ENCODE measurements at places on chromosomes 16 and 17.

DNA sequence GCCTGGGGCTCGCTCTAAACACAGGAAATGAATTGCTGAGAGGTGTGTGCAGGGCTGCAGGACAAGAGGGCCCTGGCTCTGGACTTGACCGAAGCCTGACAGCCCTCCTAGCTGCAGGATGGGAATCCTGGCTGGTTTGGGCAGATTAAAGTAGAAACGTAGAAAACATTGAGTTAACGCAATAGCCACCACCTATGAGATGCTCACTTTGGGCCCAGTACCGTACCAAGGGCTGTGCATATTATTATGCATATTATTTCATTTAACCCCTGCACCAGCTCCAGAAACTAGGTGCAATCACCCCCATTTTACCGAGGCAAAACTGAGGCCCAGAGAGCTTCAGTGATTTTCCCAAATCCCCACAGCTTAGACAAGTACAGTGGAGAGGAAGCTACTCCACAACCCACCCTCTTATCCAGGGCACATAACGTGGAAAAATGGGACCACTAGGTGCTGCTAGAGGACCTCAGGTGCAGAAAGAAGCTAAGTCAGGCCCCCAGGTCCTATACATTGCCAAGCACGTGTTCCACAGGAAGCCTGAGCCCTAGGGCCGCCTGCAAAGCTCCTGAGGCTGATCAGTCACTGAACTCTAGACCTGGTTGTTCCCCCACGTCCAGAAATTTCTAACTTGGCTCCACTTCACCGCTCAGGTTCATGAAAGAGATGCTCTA is 79.2 kb downstream of the MYH11 start:
- H3K27ac ChIP-seq: peak overlapping the region; percentile 54
- no peak overlapping the region for H3K4me3 ChIP-seq
- H3K4me1 ChIP-seq: peaks cover 5% of the 10 kb centered on the region
- H3K27me3 ChIP-seq: no peaks in the 10 kb centered on the region

DNA sequence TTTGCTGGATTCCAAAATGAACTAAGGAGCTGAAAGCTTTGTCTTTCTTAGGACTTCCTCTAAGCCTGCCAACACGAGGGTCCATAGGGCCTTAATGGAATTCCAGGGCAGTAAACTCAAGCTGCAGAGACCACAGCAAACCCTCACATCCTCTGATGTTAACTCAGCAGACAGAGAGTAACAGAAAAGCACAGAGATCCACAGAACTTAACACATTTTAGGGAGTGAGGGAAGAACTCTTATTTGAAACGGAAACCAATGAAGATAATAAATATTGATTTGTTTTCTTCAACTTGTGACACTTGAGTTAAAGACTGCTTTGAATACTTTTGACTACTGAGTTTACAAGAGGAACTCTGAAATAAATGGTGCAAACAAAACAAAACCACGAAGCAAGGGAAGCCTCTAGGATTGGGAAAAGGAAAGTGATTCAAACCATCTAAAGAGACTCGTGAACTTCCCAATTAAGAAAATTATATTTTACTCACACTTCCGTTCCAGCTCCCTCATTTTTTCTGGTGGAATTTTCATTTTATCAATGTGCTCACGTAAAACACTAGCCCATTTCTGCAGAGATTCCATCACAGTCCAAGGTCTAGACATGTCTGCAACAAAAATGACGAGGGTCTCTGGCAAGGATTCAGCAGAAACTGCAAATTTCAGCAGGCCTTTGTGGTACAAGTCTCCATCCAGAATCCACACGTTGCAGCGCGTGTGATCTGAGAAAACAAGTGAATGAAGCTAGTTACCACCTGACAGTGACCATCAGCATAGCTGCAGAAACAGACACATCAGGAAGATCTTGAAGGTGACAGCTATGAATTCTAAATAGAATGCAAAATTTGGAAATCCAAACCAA is 9.2 kb downstream of the DYNC1LI2 start:
- H3K4me1 ChIP-seq: peaks cover 10% of the 10 kb centered on the region
- no peaks in the 10 kb centered on the region for H3K27me3 ChIP-seq
- H3K27ac ChIP-seq: peak overlapping the region; percentile 61
- no peak overlapping the region for H3K4me3 ChIP-seq

DNA sequence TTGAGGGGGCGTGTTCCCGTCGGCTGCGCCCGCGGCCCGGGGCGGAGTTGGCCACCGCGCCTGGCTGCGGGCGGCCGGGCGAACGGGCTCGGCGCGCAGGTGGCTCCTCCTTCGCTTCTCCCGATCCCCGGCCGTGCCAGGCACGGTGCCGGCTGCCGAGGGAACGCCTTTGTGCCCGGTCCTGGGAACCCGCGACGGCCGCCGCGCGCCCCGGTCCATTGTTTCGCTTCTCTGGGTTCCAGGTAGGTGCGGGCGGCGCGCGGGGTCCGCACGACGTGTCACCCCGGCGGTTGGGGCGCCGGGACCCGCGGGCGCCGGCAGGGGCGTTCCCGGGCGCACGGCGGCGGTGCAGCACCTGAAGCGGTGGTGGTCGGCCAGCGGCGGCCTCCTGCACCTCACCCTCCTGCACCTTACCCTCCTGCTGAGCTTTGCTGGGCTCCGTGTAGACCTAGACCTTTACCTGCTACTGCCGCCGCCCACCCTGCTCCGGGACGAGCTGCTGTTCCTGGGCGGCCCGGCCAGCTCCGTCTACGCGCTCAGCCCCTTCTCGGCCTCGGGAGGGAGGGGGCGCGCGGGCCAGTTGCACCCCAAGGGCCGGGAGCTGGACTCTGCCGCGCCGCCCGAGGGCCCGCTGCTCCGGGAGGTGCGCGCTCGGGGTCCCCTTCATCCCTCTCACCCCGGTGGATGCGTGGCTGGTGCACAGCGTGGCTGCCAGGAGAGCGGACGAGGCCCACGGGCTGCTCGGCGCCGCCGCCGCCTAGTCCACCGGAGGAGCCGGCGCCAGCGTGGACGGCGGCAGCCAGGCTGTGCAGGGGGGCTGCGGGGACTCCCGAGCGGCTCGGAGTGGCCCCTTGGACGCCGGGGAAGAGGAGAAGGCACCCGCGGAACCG is 99.9 kb downstream of the EFCAB13 start:
- DNase-seq: no peak
- no peak overlapping the region for H3K27ac ChIP-seq
- H3K27me3 ChIP-seq: no peaks in the 10 kb centered on the region
- peak overlapping the region; percentile 63 for H3K4me3 ChIP-seq
- H3K36me3 ChIP-seq: peaks cover 4% of the 10 kb centered on the region
- H3K4me1 ChIP-seq: peaks cover 5% of the 10 kb centered on the region

- DNase-seq: peak; percentile 79
- no peaks in the 10 kb centered on the region for H3K27me3 ChIP-seq
- H3K4me3 ChIP-seq: peak within 1 kb of the TSS; percentile 93
- no peaks in the 10 kb centered on the region for H3K36me3 ChIP-seq
These were observed at the start of gene GNAO1 for GRCh38 chr16:56191156-56191815. TSS of gene GNAO1 (plus strand) at chr16:56191489. CDS start at chr16:56192236, 747 bp downstream.

DNA sequence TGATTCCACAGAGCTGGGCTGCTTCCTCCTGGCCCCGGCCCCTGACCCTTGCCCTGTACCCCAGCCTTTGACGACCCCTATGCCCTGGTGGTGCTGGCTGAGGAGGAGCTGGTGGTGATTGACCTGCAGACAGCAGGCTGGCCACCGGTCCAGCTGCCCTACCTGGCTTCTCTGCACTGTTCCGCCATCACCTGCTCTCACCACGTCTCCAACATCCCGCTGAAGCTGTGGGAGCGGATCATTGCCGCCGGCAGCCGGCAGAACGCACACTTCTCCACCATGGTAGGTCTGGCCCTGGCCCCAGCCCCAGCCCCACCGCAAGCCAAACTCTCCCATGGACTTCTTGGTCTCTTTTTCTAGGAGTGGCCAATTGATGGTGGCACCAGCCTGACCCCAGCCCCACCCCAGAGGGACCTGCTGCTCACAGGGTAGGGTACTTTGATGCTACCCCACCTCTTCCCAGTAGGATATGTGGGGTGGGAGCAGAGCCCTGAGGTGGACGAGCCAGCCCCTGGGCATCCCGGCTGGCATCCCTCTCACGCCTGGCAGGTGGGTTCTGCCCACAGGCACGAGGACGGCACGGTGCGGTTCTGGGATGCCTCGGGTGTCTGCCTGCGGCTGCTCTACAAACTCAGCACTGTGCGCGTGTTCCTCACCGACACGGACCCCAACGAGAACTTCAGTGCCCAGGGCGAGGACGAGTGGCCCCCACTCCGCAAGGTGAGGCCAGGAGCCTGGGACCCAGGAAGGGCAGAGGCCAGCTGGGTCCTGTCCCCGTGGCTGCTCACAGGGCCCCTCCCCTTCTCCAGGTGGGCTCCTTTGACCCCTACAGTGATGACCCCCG is 19.0 kb upstream of the MYO15B start:
- H3K27ac ChIP-seq: no peak overlapping the region
- H3K4me1 ChIP-seq: no peaks in the 10 kb centered on the region
- H3K36me3 ChIP-seq: peaks cover 8% of the 10 kb centered on the region
- DNase-seq: no peak
- H3K27me3 ChIP-seq: no peaks in the 10 kb centered on the region
- no peak overlapping the region for H3K4me3 ChIP-seq

GRCh38 chr16:84286578-84287240 is 8.0 kb upstream of the WFDC1 start:
- no peaks in the 10 kb centered on the region for H3K36me3 ChIP-seq
- DNase-seq: peak; percentile 70
- no peaks in the 10 kb centered on the region for H3K27me3 ChIP-seq
- H3K4me3 ChIP-seq: no peak overlapping the region

DNA sequence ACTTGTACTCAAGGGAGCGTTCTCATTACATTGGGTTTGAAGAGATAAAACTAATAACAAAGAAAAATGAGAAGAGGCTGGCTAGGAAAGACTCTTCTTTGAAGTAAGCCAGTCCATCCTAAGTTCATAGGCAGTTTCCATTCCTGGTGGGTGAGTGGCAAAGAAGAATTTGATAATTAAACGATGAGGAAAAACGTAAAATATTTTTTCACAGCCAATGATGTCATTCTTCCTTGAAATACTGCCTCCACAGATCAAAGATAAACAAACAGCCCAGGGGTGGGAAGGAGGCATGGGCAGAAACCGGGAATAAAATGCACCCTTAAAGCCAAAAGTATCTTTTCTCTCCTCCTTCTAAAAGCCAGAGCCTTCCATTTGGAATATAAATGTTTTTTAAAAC is 346.6 kb downstream of the PMP22 start:
- H3K4me3 ChIP-seq: no peak overlapping the region
- H3K36me3 ChIP-seq: no peaks in the 10 kb centered on the region
- H3K27me3 ChIP-seq: no peaks in the 10 kb centered on the region
- H3K4me1 ChIP-seq: no peaks in the 10 kb centered on the region
- DNase-seq: no peak
- H3K27ac ChIP-seq: no peak overlapping the region

DNA sequence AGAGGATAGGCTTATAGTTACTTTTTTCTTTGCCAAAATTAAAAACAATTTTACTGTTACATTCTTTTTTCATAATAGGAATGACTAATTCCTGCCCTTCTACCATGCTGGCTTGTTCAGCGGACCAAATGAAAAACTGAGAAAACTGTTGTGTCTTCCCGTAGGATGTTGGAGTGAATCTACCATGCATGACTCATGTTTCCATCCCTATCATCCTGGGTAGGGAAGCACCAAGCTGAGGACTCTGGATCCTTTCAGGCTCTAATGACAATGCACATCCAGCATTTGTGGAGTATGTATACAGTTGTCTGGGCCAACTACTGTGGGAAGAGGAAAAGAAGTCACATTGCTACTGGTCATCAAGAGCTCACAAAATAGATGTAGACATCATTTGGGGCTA is 41.1 kb upstream of the DHX8 start:
- H3K27ac ChIP-seq: no peak overlapping the region
- H3K27me3 ChIP-seq: no peaks in the 10 kb centered on the region
- no peaks in the 10 kb centered on the region for H3K36me3 ChIP-seq
- H3K4me1 ChIP-seq: no peaks in the 10 kb centered on the region

- no peaks in the 10 kb centered on the region for H3K36me3 ChIP-seq
- no peak overlapping the region for H3K27ac ChIP-seq
- peaks cover 39% of the 10 kb centered on the region for H3K4me1 ChIP-seq
- H3K27me3 ChIP-seq: no peaks in the 10 kb centered on the region
These were observed 64.6 kb downstream of the FTO start for GRCh38 chr16:53768593-53768992.

- peak overlapping the region; percentile 97 for H3K27ac ChIP-seq
- H3K4me1 ChIP-seq: peaks cover 11% of the 10 kb centered on the region
- no peaks in the 10 kb centered on the region for H3K36me3 ChIP-seq
These were observed 997 bp upstream of the CDH11 start for GRCh38 chr16:65122724-65123395.

- H3K27me3 ChIP-seq: no peaks in the 10 kb centered on the region
- no peak for DNase-seq
- no peak overlapping the region for H3K27ac ChIP-seq
These were observed 22.5 kb upstream of the ARHGAP17 start for GRCh38 chr16:25037632-25038031.

GRCh38 chr17:15220785-15221184 is 44.3 kb downstream of the PMP22 start:
- H3K4me3 ChIP-seq: no peak overlapping the region
- DNase-seq: no peak
- no peaks in the 10 kb centered on the region for H3K36me3 ChIP-seq
- no peaks in the 10 kb centered on the region for H3K4me1 ChIP-seq

- H3K4me3 ChIP-seq: no peak overlapping the region
- no peaks in the 10 kb centered on the region for H3K36me3 ChIP-seq
- no peaks in the 10 kb centered on the region for H3K27me3 ChIP-seq
- H3K4me1 ChIP-seq: peaks cover 7% of the 10 kb centered on the region
- no peak overlapping the region for H3K27ac ChIP-seq
These were observed 14.1 kb downstream of the CYGB start for GRCh38 chr17:76523084-76524037.

DNA sequence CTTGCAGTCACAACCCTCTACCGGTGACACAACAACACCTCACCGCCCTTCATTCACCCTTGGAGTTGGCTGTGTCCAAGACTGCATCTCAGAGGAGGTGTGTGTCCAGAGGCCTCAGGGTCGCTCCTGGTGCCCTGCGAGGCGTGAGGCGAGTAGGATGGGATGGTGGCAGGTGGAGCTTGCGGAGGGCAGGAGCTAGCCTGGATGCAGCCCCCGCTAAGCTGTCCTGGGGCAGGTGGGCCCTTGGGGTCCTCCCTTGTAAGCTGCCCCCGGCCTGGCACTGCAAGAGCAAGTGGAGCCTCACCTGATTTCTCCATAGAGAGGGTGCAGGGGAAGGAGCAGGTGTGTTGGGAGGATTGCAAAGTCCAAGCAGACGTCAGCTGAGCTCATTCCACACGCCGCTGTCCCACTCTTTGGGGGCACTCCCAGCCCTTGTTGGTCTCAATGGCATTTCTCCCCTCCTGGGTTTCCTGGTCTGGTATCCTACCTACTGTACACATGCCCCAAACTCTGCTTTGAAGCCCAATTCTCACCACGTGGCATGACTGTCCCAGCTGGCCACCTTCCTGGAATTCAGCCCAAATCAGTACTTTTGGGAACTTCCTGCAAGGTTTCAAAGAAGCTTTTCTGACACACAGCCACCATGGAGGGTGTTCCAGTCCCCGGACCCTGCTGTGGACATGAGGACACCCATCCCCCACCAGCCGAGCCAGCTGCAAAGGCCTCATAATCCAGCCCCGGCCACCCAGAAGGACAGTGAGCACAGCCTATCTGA is 18.1 kb upstream of the ICAM2 start:
- H3K27ac ChIP-seq: no peak overlapping the region
- H3K4me3 ChIP-seq: no peak overlapping the region
- H3K4me1 ChIP-seq: no peaks in the 10 kb centered on the region
- DNase-seq: no peak
- no peaks in the 10 kb centered on the region for H3K27me3 ChIP-seq

- DNase-seq: no peak
- H3K27me3 ChIP-seq: no peaks in the 10 kb centered on the region
- H3K27ac ChIP-seq: no peak overlapping the region
- H3K36me3 ChIP-seq: no peaks in the 10 kb centered on the region
These were observed 484.9 kb upstream of the WSB1 start for GRCh38 chr17:26809033-26809432.

GRCh38 chr16:3518292-3518985 is 17.6 kb downstream of the CLUAP1 start:
- no peak for DNase-seq
- no peaks in the 10 kb centered on the region for H3K4me1 ChIP-seq
- H3K4me3 ChIP-seq: no peak overlapping the region
- H3K36me3 ChIP-seq: peaks cover 47% of the 10 kb centered on the region
